Germinal center (tissue), 1 donor: ENCODE measurements at places on chromosomes 3 and 15.

DNA sequence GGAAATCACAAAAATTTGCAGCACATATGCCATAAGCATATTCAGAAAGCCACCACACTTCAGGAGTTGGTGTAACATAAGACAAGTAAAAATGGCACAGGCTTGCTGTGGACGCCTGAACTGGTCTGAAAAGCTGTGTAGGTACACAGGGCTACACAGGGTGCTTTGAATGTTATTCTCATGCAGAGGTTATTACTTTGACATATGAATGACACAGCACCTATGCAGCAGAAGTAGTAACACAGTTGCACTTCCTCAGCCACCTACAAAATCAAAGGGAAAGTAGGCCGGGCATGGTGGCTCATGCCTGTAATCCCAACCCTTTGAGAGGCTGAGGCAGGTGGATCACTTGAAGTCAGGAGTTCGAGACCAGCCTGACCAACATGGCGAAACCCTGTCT lies 54.5 kb downstream of the OSBPL10 start:
- DNase-seq, result no peak

DNA sequence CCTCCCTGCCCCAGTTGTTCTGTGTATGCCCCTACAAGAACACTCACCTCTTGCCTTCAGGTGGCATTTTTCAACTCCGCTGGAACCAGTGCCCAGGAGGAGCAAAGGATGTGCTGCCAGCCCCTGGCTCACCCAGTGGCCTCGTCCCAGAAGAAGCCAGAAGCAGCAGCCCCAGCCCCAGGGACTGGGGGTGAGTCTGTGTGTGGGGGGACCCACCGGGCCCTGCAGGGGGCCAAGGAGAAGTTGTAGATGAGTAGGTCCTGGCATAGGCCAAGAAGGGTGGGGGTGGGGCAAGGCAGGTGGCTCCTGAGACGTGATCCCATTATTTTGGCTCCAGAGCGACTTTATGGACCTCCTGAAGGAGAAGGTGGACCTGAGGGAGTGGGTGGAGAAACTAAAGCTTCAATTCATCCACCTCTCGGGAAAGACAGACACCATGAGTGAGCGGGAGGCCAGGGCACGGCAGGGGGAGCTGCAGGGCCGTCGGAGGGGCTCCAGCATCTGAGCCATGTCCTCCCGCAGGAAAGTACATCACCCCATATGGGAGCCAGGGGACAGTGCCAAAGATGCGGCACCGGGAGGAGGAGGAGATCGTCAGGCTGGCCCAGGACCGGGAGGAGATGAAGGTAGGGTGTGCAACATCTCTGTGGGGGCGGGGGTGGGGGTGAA lies 29.3 kb downstream of the NGRN start:
- DNase-seq, result no peak

DNA sequence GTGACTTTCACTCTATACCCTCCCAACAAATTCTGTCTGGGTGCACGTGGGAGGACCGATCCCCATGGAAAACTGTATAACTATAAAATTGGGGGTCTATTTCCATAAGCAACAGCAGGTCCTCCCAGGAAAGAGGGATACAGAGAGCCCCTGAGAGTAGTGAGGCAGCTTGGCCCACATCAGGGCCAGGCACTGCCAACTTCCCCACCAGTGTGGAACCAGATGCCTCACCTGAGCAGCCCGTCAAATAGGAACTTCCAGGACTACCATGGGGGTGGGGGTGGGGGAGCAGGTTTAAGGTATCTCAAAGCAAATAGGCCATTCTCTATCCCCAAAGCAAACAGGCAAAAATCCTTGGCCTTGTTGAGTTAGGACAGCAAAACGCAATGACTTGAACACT lies 33.3 kb upstream of the DUSP7 start:
- DNase-seq, result no peak

- no peak for DNase-seq
Observed at GRCh38 chr3:46946856-46947545, 29.5 kb downstream of the CCDC12 start.

DNA sequence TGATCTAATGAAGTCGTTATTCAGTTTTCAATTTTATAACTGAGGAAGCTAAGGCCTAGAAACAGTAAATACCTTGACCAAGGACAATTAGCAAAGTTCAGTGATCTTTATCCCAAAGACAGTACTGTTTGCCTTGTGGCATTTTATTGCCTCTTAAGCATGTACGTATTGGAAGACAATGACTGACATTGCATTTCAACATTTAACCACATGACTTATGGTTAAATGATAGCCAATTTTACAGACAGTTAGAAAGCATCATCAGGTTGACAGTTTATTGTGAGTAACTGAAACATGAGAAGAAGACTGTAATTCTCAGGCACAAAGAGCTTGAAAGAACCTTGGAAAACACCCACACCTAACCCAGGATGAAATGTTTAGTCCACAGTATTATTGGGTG lies 390.8 kb upstream of the ZNF385D start:
- DNase-seq, result no peak

DNA sequence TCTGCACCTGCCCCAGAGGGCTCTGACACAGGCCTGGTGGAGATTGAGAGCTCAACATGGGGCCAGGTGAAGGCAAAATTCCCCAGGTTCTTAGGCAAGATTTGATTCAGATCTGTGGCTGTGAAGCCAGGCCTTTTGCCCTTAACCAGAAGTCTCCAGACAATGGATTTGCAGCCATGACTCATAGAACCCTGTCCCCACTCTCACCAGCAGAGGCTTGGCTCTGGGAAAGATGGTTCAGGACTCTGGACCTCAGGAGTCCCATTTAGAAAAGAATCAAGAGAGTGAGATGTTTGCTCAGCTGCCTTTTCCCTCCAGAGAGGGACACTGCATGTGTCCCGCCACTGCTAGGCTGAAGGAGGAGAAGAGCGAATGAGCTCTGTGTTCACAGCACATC lies 361.4 kb upstream of the ICE2 start:
- DNase-seq, result no peak

DNA sequence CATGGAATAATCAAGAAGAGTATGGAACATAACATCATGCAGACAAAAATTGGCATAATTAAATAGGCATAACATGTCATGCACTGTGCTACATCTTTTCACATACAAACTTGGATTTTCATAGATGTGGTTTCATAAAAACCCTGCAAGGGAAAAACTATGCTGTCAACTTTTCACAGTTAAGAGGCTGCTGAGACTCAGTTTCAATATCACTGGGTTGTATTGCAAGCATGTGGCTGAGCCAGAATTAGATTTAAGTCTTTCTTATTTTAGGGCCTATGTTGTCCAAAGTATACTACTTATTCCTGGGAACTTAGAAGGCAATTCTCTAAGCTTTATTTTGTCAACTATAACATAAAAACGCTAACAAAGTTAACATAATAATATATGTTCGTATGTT lies 70.7 kb upstream of the LSAMP start:
- DNase-seq, result no peak

GRCh38 chr15:83914906-83915305 lies 261.0 kb downstream of the ADAMTSL3 start:
- no peak for DNase-seq

GRCh38 chr3:150830094-150830681 lies 67.2 kb upstream of the SIAH2 start:
- peak; percentile 47 for DNase-seq

GRCh38 chr3:193782276-193782647 lies 189.3 kb downstream of the OPA1 start:
- no peak for DNase-seq
